ENCODE measurements at places on chromosomes 13 and 19. TPM values are rescaled to one million over a fixed set of nuclear protein-coding genes. Genes with fewer than 3 reads are reported as not detected.
A peak's percentile ranks its signal among the peaks of the same experiment; 100 is the strongest.

- peaks cover 55% of the 10 kb centered on the region for H3K36me3 ChIP-seq
- peak; percentile 64 for DNase-seq
These were observed 338 bp downstream of the SLC35E1 start for GRCh38 chr19:16571822-16572331.

Gene ADAMTSL5
- total RNA-seq: 29.5 TPM

- no peaks in the 10 kb centered on the region for H3K27me3 ChIP-seq
- H3K27ac ChIP-seq: peak overlapping the region; percentile 46
- DNase-seq: no peak
- peaks cover 3% of the 10 kb centered on the region for H3K4me1 ChIP-seq
- H3K36me3 ChIP-seq: no peaks in the 10 kb centered on the region
These were observed 91.7 kb downstream of the GADD45B start for GRCh38 chr19:2567580-2567979.

Gene EXOC3L2
- total RNA-seq: 0.73 TPM

- no peaks in the 10 kb centered on the region for H3K27me3 ChIP-seq
- no peak for DNase-seq
- peaks cover 54% of the 10 kb centered on the region for H3K36me3 ChIP-seq
- no peak overlapping the region for H3K27ac ChIP-seq
- no peak overlapping the region for H3K4me3 ChIP-seq
- H3K4me1 ChIP-seq: peaks cover 13% of the 10 kb centered on the region
These were observed 2.2 kb upstream of the SCN1B start for GRCh38 chr19:35027851-35028599.

GRCh38 chr19:3459089-3459881 is 21.0 kb downstream of the SMIM24 start:
- no peaks in the 10 kb centered on the region for H3K27me3 ChIP-seq
- peak overlapping the region; percentile 90 for H3K27ac ChIP-seq
- no peak overlapping the region for H3K4me3 ChIP-seq
- H3K4me1 ChIP-seq: peaks cover 36% of the 10 kb centered on the region

GRCh38 chr13:48901781-48902180 is 73.9 kb upstream of the FNDC3A start:
- no peak overlapping the region for H3K4me3 ChIP-seq
- H3K27me3 ChIP-seq: no peaks in the 10 kb centered on the region
- no peaks in the 10 kb centered on the region for H3K4me1 ChIP-seq
- H3K27ac ChIP-seq: no peak overlapping the region

DNA sequence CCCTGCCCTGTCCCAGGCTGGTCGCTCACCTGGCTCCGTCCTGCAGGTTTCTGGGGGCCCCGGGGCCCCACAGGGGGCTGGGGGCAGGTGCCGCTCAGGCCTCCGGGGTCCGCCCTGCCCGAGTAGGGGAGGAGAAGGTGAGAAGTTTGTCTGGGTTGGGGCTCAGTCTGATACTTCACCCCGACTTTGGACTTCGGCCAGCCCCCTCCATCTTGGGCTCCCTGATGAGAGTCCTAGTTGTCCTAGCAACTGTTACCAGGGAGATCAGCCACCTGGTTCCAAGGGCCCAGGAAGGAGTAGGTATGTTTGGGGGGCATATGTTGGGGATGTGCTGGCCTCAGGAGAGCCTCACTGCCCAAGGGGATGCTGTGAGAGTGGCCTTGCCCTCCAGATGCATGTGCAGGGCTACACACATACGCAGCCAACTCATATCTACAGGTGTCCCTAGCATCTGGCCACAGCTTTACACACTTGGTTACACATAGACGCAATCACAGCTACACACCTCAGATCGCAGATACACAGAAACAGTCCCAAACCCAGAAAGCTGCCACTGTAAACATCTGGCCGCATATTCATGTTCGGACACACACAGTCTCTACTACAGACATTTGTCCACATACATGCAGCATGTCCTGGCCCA is 3.4 kb downstream of the NUMBL start:
- H3K4me1 ChIP-seq: peaks cover 52% of the 10 kb centered on the region
- no peaks in the 10 kb centered on the region for H3K27me3 ChIP-seq
- H3K27ac ChIP-seq: no peak overlapping the region
- no peak overlapping the region for H3K4me3 ChIP-seq
- no peak for DNase-seq

GRCh38 chr13:37369616-37370015 is 229.0 kb downstream of the POSTN start:
- H3K36me3 ChIP-seq: no peaks in the 10 kb centered on the region
- H3K27me3 ChIP-seq: no peaks in the 10 kb centered on the region
- DNase-seq: no peak
- no peaks in the 10 kb centered on the region for H3K4me1 ChIP-seq
- H3K27ac ChIP-seq: no peak overlapping the region

Gene NR1H2
- 241 TPM for total RNA-seq

GRCh38 chr19:5407356-5407755 is 47.9 kb upstream of the ZNRF4 start:
- no peaks in the 10 kb centered on the region for H3K4me1 ChIP-seq
- no peaks in the 10 kb centered on the region for H3K36me3 ChIP-seq
- no peak for DNase-seq
- no peaks in the 10 kb centered on the region for H3K27me3 ChIP-seq

Data from stomach (tissue), 19 donors.